Activated CD4-positive, CD25-positive, alpha-beta regulatory T cell treated with anti-CD3 and anti-CD28 coated beads, Interleukin-2, amount 50 U/mL, for 16 hours (primary cell): ENCODE measurements at places on chromosomes 5 and 9.

- DNase-seq, result no peak
Measured at GRCh38 chr5:102670224-102670836, 84.8 kb upstream of the PAM start.

DNA sequence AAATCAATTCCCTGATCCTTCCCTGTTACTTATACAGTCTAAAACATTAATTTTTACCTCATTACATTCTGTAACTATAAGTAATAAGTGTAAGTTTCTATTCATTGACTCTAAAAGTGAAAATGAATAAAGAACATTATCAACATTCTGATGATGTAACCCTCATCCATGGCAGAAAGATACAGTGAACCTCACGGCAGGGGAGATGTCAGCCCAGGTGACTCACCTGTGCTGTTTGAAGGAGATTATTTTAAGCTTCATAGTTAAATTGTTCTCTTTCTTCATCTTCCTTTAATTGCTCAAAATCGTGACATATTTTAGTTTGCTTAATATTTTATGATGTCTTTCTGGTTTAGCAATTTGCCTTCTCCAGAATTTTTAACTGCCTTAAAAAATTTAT, 268.1 kb downstream of the FSTL4 start:
- no peak for DNase-seq

DNA sequence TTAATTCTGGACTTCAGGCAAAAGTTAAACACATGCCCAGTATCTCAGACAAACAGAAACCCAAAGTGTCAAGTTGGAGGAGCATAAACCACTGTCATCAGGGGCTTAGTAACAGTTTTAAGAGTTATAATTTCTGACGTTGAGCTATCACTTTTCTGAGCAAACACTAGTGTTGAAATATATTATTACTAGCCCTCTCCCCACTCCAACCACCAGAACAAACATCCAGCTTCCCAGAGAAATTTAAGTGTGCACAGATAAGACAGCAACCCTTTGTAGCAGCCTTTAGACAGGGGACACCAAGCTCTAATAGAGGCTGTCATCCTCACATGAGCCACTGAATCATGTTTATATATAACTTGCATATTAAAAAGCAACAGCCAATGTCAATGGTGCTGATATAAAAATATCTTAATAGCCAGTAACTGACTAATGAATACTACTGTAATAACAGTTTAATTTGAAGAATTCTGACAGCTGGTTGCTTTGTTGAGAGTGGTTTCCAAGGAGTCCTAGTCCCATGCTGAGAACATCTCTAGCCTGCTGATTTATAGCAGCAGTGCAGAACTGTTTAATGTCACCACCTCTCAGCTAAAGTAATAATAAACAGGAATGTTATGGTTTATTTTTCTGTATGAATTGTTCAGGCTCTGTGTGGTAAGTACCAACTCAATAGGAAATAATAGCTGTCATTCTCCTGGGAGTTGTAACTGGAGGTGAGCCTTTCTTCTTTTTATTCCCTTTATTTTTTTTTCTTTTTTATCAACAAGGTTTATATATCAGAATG, 528.7 kb upstream of the ZNF608 start:
- DNase-seq, result no peak

DNA sequence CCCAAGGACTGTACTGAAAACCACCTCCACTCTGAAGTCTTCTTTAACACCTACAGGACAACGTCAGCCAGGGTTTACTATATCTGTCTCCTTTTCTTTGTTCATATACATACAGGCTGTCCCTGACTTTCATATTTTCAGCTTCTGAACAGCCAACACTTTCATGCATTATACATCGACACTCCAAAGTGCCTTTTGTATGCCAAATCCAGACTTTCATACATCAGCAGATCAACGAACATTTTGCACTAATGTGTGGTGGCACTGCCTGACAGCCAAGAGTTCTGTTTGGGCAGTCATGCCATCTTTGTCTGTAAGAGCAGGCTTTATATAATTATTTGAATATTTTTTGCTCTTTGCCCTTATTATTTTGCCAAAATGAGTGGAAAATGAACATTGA, 487.4 kb downstream of the CETN3 start:
- DNase-seq, result no peak

DNA sequence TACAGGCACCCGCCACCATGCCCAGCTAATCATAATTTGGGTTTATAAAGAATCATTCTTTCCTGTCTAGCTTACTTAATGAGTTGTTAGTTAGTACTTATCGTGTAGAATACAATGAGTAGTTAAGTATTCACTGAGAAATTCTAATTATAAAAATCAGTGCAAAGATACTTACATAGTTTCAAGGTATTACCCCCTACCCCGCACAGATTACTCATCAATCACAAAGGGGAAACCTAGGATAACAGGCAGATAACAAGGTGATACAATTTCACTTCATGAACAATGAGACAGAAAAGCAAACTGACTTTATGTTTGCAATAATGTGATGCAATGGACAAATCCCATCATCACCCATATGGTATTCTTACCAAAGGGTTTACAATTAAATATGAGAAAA, 109.6 kb downstream of the FAM174A start:
- DNase-seq, result no peak

GRCh38 chr5:118565335-118565971, 422.9 kb downstream of the DTWD2 start:
- DNase-seq, result no peak

DNA sequence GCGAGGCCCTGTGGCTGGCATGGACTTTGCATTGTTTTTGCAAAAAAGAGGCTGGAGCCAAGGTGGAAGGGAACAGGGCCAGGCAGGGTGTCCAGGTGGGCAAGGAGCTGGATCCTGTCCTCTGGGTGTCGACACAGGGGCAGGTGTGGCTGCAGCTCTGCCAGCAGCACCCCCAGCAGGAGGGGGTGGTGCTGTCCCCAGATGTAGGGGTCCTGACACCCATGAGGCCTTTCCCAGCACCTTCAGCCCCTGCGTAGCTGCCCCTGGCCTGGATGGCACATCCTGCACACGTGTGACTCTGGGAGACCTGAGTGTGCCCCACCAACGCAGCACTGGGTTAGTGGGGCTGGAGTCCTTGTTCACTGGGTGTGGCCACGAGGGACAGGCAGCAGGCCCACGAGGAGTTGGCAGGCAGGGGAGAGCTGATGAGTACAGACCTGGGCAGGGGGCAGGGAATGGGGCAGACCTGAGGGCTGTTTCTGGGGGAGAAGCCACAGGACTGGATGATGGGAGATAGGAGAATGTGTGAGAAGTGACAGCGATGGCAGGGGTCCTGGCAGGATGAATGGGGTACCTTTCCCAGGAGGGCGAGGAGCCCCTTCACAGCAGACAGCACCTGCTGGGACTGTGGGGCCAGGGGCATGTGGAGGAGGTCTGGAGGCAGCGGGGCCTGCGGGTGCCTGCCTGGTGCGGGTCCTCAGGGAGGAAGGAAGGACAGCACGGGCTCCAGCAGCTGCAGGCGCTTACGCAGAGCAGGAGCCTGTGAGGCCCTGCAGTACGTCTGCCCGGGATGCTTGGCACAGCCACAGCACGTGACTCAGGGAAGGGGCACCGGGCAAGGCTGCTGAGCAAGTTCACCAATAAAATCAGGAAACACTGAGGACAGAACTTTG, 3.6 kb upstream of the RASGEF1C start:
- DNase-seq, result no peak

- no peak for DNase-seq
Measured at GRCh38 chr9:84891924-84892323, 222.4 kb downstream of the NTRK2 start.

GRCh38 chr5:123928401-123928800, 416.4 kb downstream of the CSNK1G3 start:
- DNase-seq, result no peak

DNA sequence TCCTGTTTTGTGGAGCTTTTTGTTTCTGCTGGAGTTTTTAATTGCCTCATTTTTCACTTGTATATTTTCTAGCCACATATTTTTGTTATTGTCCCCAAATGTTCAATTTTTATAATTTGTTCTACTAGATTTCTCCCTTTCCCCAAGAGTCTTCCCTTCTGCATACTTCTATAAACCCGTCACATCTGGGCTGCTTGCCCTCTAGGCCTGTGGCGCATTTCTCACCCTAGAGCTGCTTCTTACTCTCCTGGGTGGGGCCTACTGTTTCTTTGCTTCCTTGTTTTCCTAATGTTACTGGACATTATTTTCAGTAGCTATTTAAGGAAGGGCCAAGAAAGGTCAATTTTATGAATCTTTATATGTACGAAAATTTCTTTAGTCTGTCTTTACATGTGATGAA, 51.5 kb downstream of the NXNL2 start:
- no peak for DNase-seq

- no peak for DNase-seq
Measured at GRCh38 chr5:45793638-45794532, 97.7 kb upstream of the HCN1 start.

DNA sequence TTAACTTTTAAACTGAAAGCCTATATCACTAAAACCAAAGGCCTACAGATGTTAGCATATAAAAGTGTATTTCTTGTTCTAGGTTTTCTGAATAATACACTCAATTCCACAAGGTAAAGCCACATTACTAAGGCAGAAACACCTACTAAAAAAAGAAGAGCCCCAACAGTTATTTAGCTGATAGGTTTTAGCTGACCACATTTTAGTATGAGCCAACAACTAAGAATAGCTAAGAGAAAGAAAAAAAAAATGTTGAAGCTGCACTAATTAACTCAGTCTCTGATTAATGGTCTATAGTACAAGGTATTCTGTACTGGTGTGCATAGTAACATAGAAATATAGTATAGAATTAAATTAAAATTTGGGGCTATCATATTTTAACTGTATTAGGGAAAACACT, 23.5 kb downstream of the ZFR start:
- no peak for DNase-seq

- no peak for DNase-seq
Measured at GRCh38 chr9:18796696-18797270, 236.2 kb downstream of the SAXO1 start.

- DNase-seq, result no peak
Measured at GRCh38 chr5:164002214-164002613, 496.8 kb downstream of the MAT2B start.

DNA sequence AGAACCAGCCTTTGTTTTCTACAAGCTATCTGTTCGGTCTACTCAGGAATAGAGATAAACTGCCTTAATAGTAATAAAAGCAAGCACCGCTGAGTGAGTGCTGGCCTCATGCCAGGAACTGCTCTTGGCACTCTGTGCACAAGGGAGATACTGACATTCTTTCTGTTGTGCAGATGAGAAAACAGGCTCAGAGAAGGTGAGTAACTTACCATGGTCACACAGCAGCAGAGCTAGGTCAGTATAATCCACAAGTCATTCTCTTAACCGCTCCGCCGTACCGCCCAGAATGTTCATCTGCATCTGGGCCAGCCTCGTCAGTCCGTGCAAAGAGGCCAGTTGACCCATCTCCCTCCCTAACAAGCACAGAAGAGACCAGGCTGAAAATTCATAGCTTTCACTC, 27.4 kb downstream of the QRFP start:
- DNase-seq, result no peak

DNA sequence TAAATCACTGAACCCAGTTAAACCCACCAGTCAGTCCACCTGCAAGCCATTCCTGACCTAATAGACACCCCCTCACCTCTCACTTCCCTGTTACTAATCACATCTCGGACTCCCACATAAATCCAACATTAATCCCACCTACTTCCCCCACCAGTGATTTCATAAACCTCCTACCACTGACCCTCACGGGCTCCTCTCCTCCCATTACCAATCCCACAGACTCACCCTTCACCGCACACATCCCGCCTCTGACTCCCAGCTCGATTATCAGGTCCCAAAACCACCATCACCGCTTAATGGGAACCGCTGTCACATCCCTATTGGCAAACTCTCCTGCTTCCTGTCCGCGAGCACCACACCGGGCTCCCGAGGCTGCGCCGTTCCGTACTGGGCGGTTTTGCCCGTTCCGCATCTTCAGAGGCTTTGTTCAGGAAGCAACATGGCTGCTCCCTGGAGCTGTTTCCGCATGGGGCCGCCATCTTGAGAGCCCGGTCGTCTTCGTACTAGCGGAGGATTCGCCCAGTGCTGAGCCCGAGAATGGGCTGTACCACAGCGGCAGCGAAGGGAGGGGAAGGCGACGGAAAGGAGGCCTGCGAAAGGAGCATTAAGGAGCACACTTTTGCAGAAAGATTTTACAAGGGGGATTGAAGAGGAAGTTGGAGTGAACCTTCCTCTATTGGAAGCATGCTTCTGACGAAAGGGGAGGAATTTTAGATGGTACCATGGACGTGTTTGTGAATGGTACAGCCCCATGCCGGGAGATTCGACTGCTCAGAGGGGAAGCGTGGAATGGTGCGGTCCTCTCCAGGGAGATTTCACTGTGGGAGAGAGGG, at the start of gene ZNF300:
TSS of gene ZNF300 (minus strand) at position 502 of the 833 bp plus-strand sequence. CDS start 1,825 bp downstream, outside the sequence.
- no peak for DNase-seq

DNA sequence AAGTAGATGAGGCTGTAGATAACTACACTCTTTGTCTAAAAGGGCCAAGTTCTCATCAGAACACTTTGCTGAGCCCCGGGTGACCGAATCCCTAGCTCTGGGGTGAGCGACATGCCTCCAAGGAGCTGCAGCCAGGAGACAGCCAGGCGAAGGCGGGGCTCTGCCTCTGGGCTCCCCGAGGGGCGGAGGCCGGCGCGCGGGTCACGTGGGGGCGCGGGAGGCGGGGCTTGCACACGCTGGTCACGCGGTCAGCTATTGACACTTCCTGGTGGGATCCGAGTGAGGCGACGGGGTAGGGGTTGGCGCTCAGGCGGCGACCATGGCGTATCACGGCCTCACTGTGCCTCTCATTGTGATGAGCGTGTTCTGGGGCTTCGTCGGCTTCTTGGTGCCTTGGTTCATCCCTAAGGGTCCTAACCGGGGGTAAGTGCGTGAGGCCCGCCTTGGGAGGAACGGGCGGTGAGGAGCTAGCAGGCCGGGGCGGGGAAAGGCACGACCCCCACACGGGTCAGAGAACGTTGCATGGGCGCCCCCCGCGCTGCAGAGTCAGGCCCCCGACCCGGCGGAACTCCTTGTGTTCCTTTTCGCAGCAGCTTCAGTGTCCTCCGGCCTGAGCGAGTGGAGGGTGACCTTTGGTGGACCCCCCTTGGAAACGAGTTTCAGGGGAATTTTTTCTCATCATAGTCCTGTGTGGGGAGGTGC, at the start of gene ATP6V0E1:
TSS of gene ATP6V0E1 (plus strand) at position 230 of the 702 bp plus-strand sequence. CDS start at position 320, 90 bp downstream.
- DNase-seq, result peak; percentile 83

- no peak for DNase-seq
Measured at GRCh38 chr5:146744068-146744745, 134.3 kb downstream of the PPP2R2B start.
